Stimulated activated CD8-positive, alpha-beta memory T cell treated with anti-CD3 and anti-CD28 coated beads, Interleukin-15, amount 100 ng/mL, for 48 hours (primary cell): ENCODE measurements at places on chromosomes 6 and 20.

- DNase-seq, result no peak
Observed at GRCh38 chr6:37501632-37502491, 2.2 kb upstream of the CCDC167 start.

DNA sequence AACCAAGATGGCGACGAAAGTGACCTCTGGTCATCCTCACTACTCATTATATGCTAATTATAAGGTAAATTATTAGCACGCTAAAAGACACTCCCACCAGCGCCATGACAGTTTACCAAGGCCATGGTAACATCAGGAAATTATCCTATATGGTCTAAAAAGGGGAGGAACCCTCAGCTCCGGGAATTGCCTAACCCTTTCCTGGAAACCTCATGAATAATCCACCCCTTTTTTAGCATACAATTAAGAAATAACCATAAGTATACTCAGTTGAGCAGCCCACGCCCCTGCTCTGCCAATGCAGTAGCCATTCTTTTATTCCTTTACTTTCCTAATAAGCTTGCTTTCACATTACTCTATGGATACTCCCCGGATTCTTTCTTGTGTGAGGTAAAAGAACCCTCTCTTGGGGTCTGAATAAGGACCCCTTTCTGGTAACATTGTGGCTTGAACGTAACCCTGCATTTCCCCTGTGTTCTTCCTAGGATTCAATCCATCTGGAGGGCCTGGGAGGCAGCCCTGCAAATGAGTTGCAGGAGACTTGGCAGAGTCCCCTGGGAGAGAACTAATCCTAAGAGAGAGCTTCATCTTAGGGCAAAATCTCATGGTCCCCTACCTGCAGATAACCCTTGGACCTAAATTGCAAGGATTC, 225.6 kb upstream of the JARID2 start:
- no peak for DNase-seq

DNA sequence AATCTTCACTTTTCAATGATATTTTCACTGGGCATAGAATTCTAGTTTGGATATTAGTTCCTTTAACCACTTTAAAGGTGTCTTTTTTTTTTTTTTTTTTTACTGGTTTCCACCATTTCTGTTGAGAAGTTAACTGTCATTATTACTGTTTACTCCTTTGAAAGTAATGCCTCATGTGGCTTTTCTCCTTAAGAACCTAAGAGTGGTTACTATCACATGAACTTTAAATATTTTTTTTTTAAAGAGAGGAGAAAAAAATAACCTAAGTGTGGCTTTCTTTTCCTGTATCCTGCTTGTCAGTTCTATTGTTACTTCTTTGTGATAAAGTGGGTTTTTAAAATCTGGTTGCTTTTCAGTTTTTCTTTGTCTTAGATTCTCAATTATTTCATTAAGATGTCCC, 229.5 kb downstream of the CDH26 start:
- DNase-seq, result no peak

GRCh38 chr6:44071670-44072451, 55.4 kb downstream of the MRPL14 start:
- DNase-seq, result no peak

DNA sequence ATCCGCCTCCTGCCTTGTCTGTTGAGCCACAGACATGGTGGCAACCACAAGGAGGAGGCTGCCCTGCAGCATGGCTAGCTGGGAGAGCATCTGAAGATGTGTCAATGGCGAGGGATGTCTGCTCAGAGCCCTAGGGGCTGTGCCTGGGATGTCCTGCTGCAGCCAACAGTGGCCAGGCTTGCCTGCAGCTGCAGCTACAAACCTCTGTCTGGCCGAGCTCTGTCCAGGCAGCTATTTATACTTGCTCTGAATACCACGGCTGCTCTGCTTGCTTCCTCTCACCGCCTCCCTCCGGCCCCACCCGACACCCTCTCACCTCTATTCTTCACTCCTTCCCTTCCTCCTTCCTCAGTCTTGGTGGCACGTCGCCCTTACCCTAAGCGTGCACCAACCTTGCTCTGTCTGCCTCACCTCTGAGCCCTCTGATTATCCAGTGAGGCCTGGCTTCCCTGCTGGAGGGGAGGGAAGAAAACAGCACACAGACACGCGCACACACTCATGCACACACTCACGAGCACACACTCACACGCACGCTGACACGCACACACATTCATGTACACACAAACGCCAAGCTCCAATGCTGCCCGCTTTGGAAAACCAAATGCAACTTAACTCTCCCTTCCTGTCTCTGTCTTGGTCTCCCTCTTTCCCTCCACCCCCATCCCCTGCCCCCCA, at the start of gene ANGPT4:
Gene ANGPT4, minus strand, starts transcription at position 210 of the 675 bp plus-strand sequence. Its CDS starts 120 bp downstream, at position 90.
- no peak for DNase-seq

GRCh38 chr6:138572167-138572875, 73.0 kb upstream of the NHSL1 start:
- DNase-seq, result no peak

- DNase-seq, result no peak
Observed at GRCh38 chr6:11242711-11243110, 10.2 kb upstream of the NEDD9 start.

DNA sequence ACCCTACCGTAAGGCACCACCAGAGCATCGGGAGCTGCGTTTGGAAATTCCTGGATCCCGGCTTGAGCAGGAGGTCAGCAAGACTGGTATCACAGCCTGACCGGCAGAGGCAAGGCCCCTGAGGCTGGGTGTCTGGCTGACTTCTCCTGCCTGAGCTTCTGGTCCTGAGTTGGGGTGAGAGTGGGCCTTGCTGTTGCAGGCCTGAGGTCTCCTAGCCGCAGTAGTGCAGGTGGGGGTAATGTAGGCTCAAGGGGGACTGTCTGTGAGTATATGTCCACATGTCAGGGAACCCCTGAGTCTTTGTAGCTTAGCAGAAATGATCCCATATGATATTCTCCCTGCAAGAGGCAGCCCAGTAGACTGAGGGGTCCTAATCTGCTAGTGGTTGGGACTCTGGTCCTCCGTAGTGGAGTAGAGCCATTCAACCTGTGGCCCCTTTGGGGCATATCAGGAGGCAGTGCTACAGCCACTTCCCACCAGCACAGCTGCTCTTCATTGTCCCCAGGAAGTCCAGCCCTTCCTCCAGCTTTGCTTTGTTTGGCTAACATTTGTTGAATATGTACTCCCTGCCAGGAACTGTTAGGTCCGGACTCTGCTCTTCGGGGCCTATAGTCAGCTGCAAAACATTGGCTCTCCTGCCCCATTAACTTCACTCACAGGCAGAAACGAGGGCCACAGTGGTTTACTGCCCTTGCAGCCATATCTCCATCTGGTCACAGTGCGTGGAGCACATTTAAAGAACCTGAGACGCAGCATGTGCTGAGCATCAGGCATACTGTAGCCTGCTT, 10.9 kb downstream of the LRRC73 start:
- no peak for DNase-seq

- DNase-seq, result peak; percentile 81
Observed at GRCh38 chr6:30730601-30731435, 10.7 kb downstream of the TUBB start.

GRCh38 chr6:20463396-20463795, 61.7 kb downstream of the E2F3 start:
- DNase-seq, result no peak

- DNase-seq, result peak; percentile 38
Observed at GRCh38 chr6:33126101-33126714, 50.4 kb downstream of the HLA-DPB1 start.

GRCh38 chr6:17004269-17004668, 97.6 kb upstream of the STMND1 start:
- DNase-seq, result no peak

- DNase-seq, result no peak
Observed at GRCh38 chr20:47273591-47274235, 82.8 kb downstream of the ZMYND8 start.

GRCh38 chr6:150343434-150343833, 25.4 kb upstream of the IYD start:
- no peak for DNase-seq

- no peak for DNase-seq
Observed at GRCh38 chr6:113530769-113531168, 326.4 kb upstream of the MARCKS start.

DNA sequence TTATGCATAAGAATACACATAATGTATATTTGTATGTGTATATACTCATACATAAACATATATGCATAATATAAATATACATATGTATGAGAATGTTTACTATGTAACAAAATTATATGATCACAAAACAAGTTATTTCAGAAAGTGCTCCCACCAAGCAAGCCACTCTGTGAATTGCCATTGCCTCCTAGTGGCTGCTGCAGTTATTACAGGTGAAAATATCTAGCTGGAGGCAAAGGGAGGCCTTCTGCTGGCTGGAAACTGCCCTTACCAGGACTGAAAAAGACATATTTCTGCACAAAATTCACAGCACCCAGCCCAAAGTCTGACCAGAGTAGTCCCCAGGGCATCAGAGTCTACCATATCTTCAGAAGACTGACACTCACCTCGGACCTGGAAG, 14.4 kb upstream of the ADAM33 start:
- DNase-seq, result no peak

GRCh38 chr6:35181933-35182612, 31.7 kb upstream of the SCUBE3 start:
- no peak for DNase-seq

DNA sequence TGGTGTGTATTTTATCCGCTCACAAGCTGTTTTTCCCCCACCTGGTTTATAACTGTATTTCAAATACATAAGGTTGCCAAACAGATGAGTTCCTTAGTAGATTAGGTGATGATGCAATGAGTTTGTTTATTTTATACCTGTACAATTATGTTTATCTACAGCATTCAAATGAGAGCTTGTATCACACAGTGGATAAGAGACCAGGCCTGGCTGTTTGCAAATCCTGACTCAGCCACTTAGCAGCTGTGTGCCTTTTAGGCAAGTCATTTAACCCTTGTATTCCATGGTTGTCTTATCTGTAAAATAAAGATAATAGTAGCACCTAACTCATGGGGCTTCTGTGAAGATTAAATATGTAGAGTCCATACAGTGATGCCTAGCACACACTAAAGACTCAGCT, 143.7 kb downstream of the MOXD1 start:
- DNase-seq, result no peak

DNA sequence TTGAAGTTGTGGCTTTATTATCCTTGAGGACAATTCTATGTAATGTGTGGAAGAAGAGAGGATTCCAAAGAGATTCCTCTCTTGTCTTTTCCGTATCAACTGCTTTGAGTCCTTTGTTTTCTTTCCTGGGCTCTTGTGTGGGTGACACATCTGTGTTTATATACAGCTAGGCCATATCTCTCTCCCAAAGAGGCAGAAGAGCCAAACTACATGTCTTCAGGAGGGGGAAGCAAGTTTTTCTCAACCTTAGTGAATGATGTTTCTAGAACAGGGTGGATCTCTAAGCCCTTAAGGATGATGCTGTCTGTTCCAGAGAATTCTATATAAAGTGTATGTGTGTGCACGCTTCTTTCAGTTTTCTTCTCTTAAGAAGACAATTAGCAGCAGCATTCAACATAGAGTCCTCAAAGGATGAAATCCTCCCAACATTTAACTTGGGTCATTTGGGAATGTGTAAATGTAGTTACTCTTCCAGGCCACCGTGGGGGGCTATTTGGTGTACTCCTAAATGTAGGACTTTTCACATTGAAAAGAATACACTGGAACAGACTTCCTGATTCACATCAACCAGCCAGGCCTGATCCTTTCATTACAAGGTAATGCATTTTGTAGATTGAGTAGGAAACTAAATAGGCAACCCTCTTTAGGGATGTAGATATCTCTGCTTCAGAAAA, 92.8 kb upstream of the EEF1E1 start:
- no peak for DNase-seq

DNA sequence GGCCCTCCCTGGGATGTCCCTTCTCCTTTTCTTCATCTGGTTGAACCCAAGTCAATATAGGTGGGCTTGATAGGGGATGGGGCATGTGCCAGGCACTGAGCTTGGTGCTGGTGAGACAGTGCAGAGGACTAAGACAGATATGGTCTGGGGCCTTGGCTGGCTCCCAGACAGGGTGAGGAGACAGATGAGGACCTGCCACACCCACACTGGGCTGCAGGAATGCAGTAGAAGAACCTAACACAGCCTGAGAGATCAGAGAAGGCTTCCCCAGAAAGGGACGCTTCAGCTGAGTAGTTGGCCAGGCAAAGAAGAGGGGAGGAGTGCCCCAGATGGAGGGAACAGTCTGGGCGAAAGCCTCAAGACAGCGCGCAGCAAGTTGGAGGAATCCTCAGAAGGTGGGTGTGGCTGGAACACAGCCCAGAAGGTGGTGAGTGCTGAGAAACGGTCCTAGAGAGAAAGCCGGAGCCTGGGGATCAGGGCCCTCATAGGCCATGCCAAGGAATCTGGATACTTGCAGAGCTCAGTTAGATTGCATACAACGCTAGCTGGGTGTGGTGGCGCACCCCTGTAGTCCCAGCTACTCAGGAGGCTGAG, 26.4 kb downstream of the CD40 start:
- no peak for DNase-seq

GRCh38 chr20:1331801-1332453, 3.0 kb upstream of the SDCBP2 start:
- DNase-seq, result no peak

DNA sequence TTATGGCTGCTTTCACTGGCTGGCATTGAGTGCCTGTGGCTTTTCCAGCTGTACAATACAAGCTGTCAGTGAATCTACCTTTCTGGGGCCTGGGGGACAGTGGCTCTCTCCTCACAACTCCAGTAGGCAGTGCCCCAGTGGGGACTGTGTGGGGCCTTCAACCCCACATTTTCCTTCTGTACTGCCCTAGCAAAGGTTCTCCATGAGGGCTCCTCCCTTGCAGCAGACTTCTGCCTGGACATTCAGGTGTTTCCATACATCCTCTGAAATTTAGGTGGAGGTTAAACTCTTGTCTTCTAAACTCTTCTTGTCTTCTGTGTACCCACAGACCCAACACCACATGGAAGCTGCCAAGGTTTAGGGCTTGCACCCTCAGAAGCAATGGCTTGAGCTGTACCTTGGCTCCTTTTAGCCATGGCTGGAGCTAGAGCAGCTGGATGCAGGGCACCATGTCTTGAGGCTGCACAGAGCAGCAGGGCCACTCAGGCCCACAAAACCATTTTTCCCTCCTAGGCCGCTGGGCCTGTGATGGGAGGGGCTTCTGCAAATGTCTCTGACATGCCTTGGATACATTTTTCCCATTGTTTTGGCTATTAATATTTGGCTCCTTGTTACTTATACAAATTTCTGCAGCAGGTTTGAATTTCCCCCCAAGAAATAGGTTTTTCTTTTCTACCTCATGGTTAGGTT, 9.6 kb downstream of the PEX7 start:
- DNase-seq, result no peak

DNA sequence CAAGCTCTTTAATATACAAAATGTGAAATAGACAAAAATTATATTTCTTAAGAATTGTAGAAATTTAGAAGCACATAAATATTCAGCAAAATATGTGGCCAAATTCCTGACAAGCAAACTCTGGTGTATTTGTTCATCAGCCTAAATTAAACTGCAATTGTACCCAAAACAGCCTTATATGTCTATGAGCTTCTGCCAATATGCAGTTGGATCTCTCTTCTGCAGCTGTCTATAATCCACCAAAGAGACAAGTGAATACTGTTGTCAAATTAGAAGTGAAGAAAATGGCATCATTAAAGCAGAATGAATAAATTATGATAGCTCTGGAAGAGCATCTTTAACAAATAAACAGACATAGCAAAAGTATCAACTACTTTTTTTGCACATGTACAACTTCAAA, 755.7 kb downstream of the GRIK2 start:
- DNase-seq, result no peak

GRCh38 chr6:146582857-146583256, 15.9 kb upstream of the ADGB start:
- DNase-seq, result no peak
